NCI-H1092 treated with DMSO at 0.1 percent for 48 hours (cell line): ENCODE measurements at places on chromosomes 2 and 18.

DNA sequence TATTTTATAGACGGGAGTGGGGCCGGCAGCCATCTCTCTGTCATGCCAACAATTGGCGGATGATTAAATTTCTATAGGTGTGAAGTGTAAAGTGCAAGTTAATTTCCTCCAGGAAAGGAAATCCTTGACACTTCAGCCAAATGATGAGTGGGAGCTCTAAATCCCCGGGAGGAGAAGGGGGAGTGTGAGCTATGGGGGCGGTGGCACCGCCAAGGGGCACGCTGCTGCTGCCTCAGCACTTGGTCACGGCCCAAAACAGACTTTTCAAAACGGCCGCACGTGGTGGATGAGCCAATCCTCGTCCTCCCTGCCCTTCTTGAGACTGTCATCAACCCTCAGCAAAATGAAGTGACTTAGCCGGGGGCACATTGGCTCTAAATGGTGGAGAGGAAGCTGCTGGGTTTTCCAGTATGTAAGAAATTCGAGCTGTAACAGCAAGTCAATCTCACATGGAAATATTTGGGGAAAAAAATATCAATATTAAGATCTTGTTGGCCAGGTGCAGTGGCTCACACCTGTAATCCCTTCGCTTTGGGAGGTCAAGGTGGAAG, 200.8 kb downstream of the TFCP2L1 start:
- no peak for DNase-seq

GRCh38 chr2:50514901-50515300, 517.0 kb downstream of the NRXN1 start:
- no peak for DNase-seq

DNA sequence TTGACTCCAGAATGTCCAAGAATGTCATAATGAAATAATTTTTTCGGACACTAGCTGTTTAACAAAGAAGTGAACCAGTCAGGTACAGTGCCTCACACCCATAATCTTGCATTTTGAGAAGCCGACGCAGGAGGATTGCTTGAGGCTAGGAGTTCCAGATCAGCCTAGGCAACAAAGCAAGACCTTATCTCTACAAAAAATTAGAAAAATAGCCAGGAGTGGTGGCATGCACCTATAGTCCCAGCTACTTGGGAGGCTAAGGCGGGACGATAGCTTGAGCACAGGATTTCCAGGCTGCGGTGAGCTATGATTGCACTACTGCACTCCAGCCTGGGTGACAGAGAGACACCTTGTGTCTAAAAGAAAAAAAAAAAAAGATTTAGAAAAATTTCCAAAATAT, 235.8 kb upstream of the FN1 start:
- no peak for DNase-seq

DNA sequence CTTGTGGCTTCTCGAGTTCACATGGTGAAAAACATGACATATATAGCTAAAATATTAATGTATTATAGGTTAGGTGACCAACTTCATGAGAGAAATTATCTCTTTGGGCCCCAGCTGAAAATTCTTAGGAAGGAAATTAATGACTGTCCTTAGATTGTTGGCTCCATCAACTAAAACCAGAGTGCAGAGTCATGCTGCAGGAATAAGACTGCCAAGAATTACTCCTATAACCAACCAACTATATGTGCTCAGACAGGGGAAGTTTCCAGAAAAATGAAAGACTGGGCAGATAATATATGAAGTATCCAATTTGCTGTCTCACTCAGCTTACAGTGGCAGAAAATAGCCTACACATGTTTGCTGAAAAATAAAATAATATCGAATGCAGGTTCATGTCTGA, 71.0 kb upstream of the TMEFF2 start:
- no peak for DNase-seq

DNA sequence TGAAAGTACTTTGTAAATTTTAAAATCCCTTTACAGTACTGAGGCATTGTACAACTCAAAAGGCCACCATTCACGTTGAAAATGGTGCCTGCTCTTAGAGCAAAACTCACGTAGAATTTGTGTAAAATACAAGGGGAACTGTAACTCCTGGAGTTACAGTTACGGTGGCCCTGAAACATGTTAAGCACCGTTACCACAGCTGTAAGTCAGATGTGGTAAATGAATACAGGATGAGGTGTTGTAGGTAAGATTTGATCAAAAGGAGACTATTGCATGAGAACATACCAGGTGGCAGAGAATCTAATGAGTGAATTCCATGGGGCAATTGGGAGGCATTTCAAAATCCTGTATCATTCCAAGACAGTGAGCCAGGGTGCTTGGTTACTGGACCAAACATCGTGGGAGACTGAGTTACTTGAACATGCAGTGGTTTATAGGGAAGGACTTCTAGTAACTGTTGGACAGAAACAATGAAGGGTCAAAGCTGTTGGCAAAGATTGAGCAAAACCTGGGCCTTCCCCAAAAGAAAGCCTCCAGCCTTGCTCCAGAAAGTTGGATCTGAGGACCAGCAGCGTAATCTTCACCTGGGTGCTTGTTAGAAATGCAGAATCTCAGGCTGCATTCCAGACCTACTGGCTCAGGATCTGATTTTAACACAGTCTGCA, 535.8 kb upstream of the POU3F3 start:
- DNase-seq: no peak

DNA sequence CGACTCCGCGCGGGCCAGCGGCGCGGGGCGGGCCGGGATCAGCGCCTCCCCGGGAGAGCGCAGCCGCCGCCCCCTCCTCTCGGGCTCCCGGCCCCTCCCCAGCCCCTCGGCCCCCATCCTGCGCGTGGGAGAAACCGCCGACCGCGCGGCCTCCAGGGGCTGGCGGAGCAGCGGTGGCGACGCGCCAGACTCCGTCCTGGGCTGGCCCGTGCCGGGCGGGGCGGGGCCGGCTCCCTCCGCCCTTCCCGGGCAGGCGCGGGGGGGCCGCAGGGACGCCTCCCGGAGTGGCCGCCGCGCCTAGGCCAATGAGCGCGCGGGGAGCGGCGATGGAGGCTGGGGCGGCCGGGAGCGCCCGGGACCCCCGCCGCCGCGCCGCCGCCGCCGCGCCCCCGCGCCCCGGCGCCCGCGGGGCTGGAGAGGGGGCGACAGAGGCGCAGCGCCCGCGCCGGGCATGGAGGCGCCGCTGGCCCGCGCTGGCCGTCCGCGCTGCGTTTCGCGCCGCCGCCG, 49.1 kb downstream of the KCNIP3 start:
- no peak for DNase-seq

DNA sequence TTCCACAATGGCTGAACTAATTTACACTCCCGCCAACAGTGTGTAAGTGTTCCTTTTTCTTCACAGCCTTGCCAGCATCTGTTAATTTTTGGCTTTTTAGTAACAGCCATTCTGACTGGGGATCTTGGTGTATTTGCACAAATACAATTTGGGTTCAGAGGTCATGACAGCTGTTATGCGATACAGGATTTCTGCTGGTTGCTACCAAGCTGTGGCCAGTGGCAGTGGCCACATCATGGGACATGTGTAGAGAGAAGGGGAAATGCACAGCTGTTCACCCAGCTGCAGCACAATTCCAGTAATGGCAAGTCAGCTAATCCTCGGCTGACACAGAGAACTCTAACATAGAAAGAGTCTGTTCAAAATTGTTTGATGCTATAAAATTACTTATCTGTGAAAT, 21.0 kb upstream of the SELENOI start:
- no peak for DNase-seq

DNA sequence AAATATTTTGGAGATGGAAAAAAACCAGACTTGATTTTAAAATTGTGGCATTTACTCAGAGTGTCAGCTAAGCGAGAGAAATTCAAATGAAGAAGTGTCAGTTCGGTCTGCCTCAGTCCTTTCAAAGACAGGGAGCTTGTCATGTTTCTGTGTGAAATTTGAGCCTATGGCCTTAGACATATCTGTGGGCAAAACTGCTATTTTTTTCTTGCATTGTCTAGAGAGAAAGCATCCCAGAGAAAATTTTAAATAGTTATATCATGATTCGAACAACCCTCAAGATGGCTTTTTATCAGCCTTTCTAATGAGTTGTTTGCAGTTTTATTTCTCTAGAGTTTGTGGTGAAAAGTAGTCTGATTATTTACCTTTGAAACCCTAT, 50.2 kb upstream of the KCNE4 start:
- DNase-seq: no peak

GRCh38 chr2:127400897-127401756, 13.4 kb upstream of the MAP3K2 start:
- DNase-seq: no peak

DNA sequence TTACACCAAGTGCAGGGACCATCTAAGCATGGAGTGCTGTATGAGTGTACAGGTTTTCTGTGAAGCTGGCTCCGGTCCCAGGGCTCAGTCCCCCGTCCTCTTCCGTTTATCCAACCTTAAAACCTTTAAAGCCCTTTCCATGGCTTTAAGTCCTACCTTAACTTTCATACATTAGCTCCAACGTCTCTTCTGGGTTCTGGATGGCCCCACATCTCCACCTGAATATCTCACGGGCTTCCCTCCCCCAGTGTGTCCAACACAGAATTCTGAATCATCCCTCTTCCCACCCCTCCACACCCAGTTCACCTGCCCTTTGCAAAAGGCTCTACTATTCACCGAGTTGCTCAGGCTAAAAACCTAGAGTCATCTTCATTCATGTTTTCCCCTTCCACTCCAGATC, 12.8 kb downstream of the ARHGAP25 start:
- DNase-seq: no peak
